Dermis microvascular lymphatic vessel endothelial cell (primary cell): ENCODE measurements at places on chromosomes 1 and 21. TPM values are rescaled to one million over a fixed set of nuclear protein-coding genes. Genes with fewer than 3 reads are reported as not detected.
A peak's percentile ranks its signal among the peaks of the same experiment; 100 is the strongest.

Gene TNFRSF18
- 0.26 and 0.51 TPM in 2 replicates for total RNA-seq

Gene GIPC2
- 31.9 and 37.2 TPM in 2 replicates for total RNA-seq

DNA sequence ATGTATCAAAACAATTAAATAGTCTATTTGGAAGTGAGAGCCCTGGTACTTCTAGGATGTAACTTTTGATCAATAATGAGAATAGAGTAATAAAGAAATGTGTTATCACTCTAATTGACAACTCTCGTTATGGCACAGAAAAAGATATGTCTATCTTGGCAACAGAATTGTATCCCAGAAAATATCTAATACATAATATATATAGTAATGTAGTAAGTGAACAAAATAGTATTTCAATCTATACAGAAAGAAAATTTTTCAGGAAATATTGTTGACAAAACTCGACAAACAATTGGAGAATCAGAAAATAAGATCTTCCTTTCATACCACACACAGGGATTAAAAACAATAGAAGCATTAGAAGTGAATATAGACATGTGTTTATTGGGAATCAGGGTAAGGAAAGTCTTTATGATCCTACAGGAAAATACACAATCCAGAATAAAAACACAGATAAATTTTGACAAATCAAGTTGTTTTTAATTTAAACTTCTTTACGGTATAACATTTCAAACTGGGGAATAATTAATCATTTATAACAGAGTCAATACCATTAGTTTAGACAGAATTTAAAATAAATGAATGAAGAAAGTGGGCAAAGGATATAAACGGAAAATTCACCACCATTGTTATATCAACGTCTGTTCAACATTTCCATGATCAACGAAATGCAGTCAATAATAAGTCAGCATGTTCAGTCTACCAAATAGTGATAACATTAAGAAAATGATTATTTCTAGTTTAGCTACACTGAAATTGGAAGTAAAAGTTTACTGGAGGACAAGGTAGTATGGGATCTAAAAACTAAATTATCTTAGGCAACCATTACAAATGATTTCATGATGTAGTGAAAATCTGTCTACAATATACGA lies 1526.5 kb upstream of the TPTE start:
- no peak for DNase-seq

DNA sequence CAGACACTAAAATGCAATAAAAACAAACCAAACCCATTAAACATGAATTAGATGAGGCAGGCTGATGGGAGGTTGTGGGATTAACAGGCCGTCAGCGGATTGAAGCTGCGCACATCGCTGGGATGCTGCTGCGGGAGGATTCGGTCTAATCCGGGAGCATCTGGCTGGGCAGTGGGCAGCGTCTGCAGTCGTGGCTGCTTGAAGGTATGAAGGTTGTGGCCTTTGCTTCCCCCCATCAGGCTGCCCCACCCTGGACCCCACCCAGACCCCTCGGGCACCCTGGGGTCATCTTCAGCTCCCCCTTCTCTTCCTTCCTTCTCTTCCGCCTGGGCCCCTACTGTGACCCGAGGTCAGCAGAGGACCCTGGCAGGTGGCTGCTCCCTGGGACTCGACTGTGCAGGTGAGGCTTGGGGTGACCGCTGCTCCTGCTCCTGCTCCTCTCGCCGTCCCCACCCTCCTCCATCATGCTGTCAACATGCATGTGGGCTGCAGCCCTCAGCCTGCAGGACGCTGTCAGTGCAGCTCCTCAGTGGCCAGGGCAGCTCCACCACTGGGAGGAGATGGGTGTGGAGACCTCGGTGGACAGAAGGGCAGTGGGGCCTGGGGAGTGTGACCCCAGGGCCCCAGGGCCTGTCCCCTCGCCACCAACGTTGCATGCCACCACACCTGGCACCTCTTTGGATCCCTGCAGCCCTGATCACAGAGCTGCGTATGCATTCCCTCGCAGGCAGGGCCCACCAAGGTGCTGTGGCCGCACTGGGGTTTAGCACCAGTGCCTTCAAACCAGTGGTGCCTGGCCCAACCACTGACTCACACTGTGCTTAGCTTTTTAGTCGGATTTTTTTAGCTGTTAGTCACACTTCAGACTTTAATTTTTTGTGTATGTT lies 112.2 kb upstream of the COL6A1 start:
- no peak for DNase-seq

- DNase-seq: no peak
Observed at GRCh38 chr1:115701090-115701489, 59.3 kb downstream of the VANGL1 start.

GRCh38 chr1:111515291-111516004 lies 12.0 kb upstream of the ADORA3 start:
- no peak for DNase-seq

DNA sequence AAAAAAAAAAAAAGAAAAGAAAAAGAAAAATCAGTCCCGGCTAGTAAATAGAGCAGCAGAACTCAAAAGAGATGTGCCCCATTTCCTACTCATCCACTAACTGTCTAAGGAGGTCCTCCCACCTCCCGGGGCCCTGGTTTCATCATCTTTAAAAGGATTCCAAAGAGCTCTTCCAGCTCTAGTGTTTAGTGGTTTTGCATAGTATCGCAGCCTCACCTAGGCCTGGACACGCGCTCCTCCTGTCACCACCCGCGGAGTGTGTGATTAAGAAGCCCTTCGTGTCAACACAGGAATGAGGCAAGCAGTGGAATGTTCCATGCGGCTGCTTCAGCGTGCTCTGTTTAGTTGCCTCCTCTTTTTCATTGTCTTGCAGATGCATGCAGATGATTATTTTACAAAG lies 49.0 kb downstream of the LBR start:
- DNase-seq: no peak

- peak; percentile 55 for DNase-seq
Observed at GRCh38 chr21:17925000-17925610, 105.9 kb upstream of the C21orf91 start.
